ENCODE measurements at places on chromosomes 2 and 18.

DNA sequence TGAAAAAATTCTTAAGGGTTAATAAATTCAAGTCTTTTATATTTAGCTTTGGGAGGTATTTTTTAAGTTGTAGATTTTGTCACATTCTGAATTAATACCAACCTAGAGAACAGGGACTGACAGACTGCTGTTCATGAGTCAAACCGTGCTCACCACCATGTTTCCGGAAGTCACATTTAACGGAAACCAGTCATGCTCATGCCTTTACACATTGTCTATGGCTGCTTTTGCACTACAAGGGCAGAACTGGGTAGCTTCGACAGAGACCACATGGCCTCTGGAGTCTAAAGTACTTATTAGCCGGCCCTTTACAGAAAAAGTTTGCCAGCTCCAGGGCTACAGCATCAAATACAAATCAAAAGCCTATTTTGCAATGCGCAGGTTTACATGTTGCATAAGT lies 33.3 kb downstream of the LONRF2 start:
- no peak for DNase-seq

DNA sequence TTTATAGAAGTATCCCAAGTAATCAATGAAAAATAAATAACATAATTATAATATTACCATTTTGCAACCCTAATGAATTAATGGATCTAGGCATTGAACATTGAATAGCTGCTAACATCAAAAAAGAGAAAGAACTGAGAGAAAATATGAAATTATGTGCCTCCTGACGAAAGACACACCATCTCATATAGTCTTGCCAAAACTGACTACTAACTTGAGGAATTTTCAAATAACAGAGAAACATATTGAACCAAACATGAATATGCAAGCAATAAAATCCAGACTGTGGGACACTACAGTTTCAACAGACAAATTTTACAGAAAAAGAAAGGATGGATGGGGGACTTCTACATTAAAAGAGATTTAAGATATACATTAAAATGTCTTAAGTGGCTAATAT lies 165.7 kb downstream of the WDPCP start:
- no peak for DNase-seq

DNA sequence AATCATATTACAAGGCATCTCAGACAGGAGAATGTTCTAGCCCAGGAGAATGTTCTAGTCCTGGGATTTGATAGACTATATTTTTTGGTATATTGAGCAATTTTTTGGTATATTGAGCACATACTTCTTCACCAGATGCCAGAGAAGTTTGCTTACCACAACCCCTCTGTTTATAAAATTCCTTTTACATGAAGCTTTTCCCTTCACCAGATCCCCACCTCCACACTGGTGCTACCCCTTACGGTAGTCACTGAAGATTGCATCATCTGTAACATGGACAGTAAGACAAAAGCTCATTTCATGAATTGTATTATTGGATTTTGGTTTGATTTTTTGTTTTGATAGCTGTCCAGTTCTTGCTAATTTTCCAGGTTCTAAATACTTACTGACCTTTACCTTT lies 7.2 kb upstream of the HNMT start:
- DNase-seq: no peak

- no peak for DNase-seq
These were observed 22.2 kb downstream of the FAM110C start for GRCh38 chr2:24107-24506.

- peak; percentile 73 for DNase-seq
These were observed 310.3 kb upstream of the RBMS1 start for GRCh38 chr2:160803881-160804280.

GRCh38 chr2:95274291-95275150 lies at the start of gene PROM2:
Gene PROM2, plus strand, starts transcription at chr2:95274449. Its CDS starts 137 bp downstream, at chr2:95274586.
- DNase-seq: peak; percentile 14

- no peak for DNase-seq
These were observed 137.2 kb downstream of the BCL2 start for GRCh38 chr18:63182310-63182772.

GRCh38 chr2:172919732-172920131 lies 155.9 kb upstream of the MAP3K20 start:
- no peak for DNase-seq

DNA sequence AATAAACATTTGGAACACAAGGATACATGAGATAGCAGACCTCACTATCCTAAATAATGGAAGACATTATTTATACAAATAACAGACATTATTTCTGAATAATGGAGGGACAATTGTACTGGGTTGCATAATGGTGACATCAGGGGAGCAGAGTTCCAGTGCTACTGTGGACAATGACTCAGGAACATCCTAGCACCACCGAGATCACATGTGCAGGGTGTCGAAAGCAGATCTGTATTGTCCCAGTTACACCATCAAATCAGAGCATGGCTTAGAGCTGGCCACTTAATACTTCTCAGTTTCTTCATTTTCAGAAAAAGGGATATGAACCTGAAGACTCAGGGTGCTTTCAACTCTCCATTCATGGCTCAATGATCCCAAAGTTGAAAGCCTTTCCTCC lies 249.1 kb upstream of the RBMS1 start:
- no peak for DNase-seq

DNA sequence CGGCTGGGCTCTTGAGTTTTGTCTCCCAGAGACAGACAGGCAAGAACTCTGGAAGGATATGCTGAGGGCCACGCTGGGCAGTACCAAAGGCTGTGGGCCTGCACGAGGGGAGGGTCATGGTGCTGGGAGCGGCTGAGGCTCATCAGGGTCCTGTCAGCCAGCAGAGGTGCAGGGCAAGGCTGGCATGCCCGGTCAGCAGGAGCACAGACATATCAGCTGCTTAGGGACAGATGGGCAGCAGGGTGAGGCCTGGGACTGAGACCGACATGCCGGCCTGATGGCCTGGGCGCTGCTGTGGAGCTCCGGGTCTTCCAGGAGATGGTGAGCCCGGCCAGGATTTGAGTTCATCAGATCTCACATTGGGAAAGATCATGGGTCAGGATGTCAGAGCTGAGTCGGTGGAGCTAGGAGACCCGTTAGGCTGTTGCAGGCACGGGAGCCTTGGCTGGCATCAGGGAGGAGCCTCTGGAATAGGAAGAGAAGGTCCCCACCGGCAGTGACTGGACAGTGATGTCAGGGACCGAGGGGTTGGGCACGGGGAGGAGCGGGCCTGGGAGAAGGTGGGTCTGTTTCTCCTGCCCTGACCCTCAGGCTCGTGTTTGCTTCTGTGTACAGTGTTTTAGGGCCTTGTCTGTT lies 18.8 kb downstream of the CNDP2 start:
- no peak for DNase-seq
